Activated T-helper 2 cell treated with anti-CD3 and anti-CD28 coated beads, Interferon-gamma antibody, Interleukin-2, Interleukin-4, amounts not matched to agents 10 μg/mL and 5 μg/mL and 100 μg/mL, durations not matched to agents 14 hours and 24 hours and 36 hours (primary cell): ENCODE measurements at places on chromosomes 3 and 15. TPM values are rescaled to one million over a fixed set of nuclear protein-coding genes. Genes with fewer than 3 reads are reported as not detected.

Gene C3orf85
- total RNA-seq, result not detected in 2 replicates

Gene ARGFX
- total RNA-seq, result not detected in 2 replicates

Gene COL6A5
- not detected in 2 replicates for total RNA-seq

DNA sequence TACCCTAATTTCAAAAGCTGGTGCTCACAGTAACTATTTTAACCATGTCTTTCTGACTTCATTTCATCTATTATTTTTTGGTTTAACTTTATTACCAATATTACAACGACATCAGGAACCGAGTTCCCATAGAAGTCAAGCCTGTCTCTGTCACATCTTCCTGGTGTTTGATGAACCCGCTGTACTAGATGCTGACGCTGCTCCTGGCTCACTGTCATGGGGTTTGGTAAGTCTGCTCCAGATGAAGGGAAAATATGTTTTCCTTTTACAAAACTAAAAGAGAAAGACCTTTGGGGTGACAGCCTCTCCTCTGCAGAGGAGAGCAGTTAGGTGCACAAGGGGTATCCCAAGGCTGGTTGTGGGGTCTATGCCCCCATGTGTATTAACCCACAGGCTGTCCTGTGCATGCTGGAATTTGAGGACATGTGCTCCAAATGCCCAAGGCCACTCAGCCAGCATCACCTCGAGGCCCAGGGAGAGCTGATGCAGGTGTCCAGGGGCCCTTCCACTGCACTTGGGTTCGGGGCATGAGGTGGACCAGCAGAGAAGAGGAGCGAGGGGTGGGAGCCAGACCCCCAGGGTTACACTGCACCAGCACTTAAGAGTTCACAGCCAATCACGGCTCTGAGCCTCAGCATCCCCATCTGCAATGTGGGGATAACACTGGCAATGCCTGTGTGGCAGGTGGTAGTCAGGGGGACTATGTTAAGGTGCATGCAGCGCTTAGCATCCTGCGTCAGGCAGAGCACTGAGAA lies 62.2 kb downstream of the ATP10A start:
- no peak for DNase-seq

DNA sequence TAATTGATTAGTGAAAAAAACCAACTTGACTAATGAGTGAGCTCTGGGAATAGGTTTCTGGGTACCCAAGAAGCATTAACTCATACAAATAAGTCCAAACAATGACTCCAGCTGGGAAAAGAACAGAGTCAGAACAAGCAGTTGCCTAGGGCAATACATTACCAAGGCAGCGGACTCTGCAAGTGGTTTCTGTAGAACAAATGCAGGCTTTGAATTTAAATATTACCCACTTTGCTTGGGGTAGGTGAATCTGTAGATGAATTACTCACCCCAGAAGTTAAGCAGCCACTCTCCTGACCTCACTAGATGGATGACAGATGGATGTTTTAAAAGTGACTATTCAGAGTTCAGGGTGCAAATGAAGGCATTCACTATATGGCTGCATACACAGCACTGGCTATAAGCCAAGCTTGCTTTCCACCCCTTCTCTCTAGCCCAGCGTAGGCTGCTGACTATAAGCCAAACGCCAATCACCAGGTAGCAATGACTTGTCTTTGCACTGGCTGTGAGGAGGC lies 73.1 kb upstream of the BHLHE40 start:
- DNase-seq, result no peak

DNA sequence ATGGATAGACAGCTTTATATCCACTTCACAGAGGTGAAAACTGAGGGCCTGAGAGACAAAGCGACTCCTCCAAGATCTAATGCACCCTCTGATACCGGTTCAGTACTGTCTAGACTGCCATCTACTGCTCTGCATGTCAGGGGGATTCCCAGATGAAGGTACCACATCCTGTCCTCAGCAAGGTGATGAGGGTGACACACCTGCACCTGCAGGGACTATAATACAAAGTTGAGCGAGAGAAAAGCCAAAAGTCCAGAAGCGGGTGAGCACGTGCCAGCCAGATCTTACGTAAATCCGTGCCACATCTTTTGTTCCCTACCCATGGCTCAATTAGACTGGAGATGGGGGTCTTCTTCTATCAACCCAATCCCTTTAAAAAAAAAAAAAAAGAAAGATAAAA lies 32.4 kb upstream of the HES1 start:
- no peak for DNase-seq

DNA sequence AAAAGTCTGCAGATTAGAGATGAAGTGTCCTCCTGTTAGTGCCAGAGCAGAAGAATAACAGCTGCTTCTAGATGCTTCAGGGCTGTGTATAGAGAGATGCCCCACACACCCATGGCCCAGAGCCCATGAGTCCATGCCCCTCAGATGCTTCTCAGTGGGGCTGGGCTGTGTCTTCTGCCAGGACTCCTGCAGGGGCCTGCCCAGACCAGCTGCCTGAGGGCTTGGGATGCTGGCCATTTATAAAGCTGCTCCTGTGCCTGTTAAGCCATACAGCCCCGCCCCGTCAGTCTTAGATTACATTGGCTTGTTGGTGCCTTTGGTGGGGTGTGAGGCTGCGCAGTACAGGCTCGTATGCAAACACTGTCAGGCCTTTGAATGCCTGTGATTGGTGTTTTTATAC lies 318.0 kb upstream of the CTDSPL start:
- DNase-seq, result no peak

GRCh38 chr3:65995030-65995429 lies 43.7 kb downstream of the MAGI1 start:
- DNase-seq, result no peak

GRCh38 chr3:140765246-140765645 lies 87.4 kb downstream of the TRIM42 start:
- DNase-seq, result no peak

DNA sequence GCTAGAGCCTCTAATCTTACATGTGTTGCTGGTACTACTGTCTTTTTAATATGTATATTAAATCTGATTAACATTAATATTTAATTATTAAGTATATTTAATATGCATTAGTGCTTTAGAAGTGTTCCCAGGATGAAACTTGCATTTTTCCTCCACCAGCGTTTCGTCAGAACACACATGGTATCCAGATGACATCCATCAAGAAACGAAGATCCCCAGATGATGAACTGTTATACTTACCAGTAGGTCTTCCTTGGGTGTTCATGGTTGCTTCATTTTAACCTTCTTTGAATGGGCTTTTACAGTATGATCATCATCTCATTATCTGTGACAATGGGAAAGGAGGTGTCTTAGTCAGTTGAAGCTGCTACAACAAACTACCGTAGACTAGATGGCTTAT lies 238.0 kb downstream of the TP63 start:
- DNase-seq, result no peak

GRCh38 chr3:194485881-194486539 lies 792 bp downstream of the ATP13A3 start:
- peak; percentile 36 for DNase-seq

DNA sequence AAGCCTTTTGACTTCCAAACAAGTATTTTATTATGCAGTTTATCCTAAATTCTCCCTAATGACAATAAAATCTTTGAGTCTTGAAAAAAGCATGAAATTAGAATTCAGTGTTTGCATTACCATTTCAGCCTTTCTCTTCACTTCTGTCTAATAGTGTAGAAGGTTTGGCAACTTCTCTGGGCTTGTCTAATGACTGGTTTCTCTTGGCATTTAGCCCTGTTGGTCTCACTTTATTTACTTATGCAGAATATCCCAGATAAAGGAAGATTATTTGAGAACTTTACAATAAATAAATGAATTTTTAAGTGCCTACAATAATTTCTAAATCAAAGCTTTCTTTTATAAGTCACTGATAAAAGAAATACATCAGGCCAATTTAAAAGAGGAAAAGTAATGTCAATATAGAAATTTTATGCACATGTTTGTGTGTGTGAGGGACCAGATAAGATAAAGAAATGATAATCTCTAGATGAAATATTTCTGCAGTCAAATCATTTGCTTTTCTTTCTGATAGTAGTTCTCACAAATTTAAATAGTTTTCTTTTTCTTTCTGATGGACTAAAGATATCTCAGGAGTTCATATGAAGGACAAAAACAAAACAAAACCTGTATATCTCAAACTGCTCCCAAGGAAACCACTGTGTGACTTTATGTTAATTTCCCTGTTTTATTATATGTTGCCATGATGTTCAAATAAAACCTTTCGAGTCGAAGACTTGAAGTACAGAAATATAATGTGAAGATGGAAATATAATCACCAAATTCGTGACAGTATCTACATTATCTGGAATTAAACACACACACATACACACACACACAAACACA lies 533.1 kb upstream of the CBLB start:
- no peak for DNase-seq

DNA sequence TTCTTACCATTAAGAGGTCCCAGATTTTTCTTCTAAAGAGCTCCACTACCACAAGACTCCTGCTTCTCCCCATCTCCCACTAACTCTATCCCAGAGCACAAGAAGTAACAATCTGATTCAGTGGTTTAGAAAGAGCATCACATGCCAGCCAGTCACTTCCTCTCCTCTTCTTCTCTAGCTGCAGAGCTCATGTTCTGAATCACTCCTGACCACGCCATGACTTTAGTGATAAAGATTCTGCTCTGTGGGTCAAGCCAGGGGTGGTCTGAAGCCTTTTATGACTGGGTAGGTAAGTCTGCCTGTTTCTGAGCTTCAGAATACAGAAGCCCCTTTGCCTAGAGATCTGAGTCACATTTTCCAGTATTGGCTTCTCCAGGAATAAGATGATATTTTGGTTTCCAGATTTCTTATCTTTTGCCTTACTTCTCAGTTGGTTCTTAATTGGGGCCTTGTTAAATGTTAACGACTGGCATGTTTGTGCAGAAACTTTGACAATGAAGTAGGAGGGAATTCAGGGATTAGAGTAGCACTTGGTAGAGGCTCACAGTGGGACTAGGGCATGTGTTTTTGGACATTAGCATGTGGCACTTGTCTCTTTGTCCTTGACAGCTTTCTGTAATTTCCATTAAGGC lies 27.6 kb upstream of the ADAMTSL3 start:
- DNase-seq, result no peak

DNA sequence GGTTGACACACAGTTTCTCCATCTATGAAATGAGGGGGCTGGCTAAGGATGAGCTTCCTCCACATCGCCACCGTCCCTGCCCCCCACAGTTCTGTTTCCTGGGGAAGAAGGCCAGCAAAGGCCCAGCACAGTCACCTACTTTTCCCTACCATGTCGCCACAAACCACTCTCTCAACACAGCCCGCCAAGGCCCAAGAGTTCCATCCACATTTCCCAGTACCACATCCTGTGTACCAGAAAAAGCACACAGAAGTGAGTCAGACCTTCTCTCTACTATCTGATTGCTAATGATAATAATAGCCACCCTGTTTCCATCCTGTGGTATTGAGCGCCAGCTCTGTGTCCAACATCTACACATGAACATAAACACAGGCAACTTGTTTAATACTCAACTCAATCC lies 30.3 kb upstream of the C15orf39 start:
- peak; percentile 55 for DNase-seq
